ENCODE measurements at places on chromosomes 1 and 21.
A peak's percentile ranks its signal among the peaks of the same experiment; 100 is the strongest.

GRCh38 chr1:84434801-84435549 is 36.7 kb downstream of the DNASE2B start:
- DNase-seq: no peak

DNA sequence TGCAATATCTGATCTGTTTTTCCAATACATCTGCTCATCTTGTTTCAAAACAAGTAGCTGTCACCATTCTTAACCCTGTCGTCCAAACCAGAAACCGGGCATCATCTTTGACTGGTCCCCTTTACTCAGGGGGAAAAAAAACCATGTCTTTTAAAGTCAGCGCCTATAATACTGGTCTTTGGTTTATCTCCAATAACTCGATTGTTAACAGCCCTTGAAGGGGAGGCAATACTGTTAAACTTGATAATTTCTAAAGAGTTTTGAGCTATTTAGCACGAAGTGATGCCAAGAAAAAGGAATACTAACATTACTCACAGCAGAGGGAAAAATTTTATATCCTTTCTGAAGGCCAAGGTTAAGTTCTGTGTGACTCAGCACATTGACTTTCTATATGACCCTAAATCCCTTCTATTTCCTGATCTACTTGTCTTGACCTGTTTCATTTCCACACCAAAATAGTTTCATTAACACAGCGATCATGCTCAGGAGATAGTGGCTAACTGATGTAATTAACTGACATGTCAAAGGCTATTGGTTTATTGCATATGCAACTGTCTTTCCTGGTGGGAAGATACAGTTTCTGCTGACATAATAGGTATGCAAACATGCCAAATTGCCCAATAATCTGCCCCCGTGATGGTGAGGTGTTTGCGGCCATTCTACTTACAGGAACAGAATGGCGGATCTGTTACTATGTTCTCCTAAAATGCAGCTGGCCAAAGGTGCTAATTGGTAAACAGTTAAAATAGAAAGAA is 59.1 kb downstream of the NFIA start:
- peak; percentile 95 for DNase-seq

- no peak for DNase-seq
Observed at GRCh38 chr1:117802531-117803257, 126.7 kb downstream of the GDAP2 start.

GRCh38 chr1:201001962-201002361 is 21.6 kb downstream of the KIF21B start:
- no peak for DNase-seq

- DNase-seq: no peak
Observed at GRCh38 chr1:6271554-6271953, 10.7 kb upstream of the GPR153 start.

- DNase-seq: no peak
Observed at GRCh38 chr1:101005871-101006270, 19.7 kb downstream of the DPH5 start.

DNA sequence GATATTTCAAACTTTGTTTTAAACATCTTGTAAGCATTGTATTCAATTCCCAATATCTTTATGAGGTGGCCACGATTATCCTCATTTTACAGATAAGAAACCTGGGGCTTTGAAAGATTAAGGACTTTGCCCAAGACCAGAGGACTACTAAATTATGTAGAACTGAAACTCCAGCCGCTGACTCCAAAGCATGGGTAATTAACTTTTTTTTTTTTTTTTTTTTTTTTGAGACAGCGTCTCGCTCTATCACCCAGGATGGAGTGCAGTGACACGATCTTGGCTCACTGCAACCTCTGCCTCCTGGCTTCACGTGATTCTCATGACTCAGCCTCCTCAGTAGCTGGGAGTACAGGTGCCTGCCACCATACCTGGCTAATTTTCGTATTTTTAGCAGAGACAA is 68.7 kb downstream of the ALG14 start:
- DNase-seq: no peak

- DNase-seq: no peak
Observed at GRCh38 chr1:43309405-43310025, 8.7 kb downstream of the TIE1 start.

DNA sequence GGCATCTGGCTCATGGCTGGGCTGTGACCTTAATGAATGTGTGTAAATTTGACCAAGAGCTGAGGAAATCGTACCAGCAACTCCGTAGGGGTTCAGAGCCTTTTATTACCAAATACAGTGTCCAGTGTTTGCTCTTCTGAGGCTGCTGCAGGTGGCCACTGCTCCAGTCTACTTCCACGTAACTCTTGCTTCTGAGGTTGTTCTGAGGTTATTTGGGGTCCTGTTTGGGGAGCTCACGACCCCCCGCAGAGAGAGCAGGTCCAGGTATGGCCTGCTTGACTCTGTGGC is 33.6 kb downstream of the MAN1C1 start:
- no peak for DNase-seq

- no peak for DNase-seq
Observed at GRCh38 chr1:28956038-28956464, 41.7 kb downstream of the EPB41 start.

DNA sequence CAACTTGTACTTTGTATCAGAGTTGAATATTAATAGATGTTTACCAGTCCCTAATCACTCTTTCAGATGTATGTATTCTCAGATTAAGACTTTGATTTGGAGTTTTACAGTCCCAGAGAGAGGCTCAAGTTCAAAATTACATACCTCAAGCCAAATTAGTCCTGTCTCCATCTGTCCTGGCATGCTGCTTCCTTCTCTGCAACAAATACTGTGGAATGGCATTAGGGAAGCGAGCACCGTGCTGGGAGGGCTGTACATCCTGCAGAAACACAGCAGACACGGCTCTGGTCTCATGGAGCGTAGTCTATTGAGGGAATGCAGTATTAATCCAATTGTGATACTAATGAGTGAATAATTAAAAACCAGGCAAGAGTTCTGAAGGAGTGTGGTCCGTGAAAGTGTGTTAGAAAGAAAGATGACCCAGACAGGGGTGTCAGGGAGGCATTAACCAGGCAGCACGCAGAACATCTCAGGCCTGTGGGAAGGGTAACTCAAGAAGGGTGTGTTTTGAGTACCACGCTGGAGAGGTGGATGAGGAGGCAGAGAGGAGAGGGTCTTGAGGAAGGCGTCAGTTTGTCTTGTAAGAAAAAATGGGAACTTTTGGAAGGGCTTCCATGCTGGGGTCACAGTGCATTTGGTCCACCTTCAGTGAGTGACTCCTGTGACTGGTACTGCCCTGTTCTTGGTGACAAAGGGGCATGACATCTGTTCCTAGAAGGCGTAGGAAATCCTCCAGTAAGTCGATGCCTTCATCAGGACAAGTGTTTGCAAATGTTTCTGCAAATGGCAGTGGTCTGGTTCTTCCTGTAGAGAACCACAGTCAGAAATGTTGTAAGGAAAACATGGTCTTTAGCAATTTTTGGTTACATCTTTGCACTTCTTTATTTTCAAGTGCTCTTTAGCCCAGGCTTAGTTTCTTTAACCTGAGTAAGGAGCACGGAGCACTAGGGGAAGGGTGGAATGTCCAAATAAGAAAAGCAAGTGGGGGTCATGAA is 1.6 kb downstream of the RAB4A start:
- DNase-seq: no peak

DNA sequence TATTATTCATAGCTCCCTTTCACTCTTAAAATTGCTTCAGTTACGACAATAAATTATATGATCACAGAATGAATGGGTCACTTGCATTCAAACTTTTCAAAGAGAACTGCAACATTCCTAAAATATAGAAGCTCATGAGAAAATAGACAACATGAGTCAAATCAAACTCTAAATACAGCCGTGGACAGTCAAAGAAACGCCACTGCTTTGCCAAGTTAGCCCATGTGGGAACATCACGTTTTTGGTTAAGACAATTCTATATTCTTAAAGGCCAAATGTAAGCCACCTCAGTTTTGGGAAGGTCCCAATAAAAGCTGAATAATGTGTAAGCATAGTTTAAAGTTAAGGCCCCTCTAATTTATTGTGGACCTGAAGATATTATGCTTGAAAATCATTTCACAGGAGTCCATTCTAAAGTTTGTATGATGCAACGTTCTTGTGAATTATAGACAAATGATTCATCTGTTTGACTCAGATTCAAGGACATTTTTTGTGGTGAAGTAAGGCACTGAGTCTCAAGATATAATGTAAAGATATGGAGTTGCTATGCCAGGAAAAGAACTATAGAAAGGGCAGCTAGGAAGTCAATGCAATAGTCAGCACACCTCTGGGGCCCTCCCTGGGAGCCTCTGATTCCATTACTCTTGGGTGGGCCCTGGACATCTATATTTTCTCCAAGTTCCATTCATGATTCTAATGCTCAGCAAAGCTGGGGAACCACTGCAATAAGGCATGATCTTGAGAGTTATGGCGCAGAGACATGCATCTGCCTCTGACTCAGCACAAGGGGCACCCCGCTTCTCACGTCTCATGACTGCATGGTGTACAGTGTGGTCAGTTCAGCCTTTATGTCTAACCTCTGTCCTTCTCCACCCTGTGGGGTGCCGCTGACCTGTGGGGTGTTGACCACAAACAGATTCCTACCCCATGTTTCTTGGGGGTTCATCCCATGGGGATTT is 33.9 kb downstream of the ETS2 start:
- DNase-seq: no peak

DNA sequence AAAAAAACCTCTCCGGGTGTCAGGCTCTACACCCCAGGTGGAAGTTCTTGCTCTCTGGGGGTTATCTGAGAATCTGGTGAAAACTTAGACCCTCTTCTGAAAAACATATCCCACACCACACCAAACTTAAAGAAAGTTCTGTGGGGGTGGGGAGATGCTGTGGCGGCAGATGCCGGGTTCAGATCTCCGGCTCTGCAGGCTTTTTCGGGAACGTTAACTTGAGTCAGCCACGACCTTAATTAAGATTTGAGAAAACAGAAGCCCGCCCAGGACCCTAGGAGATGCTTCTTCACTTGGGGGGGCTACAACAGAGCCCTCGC is 2.3 kb downstream of the RCC2 start:
- DNase-seq: no peak

DNA sequence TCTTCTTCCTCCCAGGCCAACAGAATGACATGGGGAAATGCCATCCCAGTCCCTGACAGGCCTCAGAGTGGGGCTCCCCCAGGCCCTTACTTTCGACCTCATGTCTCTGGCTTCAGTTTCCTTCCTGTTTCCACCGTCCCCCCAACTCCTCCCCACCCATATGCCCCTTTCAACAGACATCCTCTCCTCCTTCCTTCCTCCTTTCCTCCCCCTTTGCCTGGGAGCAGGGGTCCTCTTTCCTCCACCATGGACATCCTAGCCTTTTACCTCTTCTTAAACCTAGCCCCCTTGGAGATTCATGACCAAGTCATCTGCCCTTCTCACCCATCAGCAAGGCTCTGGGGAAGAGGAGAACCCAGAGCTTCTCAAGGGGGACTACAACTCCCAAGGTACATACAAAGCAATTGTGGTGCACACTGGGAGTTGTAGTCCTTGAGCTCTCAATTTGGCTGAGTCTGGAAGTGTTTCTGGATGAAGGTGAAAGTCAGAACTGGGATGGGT is 4.0 kb downstream of the ZBTB7B start:
- no peak for DNase-seq

- DNase-seq: no peak
Observed at GRCh38 chr1:33369764-33370163, 48.9 kb upstream of the A3GALT2 start.

- DNase-seq: no peak
Observed at GRCh38 chr21:21196087-21196486, 197.9 kb downstream of the NCAM2 start.

DNA sequence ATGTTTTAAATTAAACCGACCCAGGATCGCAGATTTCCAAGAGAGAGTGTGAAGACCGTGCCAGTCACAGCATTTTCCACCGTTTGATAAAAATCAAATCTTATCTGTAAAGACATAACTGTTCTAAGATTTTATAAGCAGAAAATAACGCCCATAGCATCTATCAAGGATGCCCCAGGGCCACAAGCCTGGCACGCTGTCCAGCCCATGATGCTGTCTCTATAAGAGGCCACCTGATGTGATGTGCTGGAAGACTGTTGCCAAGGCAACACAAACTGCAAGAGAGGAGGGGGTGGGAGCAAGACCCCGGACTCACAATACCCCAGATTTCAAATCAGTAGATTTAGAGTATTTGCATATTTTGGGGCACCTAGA is 116.5 kb downstream of the DSCAM start:
- DNase-seq: no peak

DNA sequence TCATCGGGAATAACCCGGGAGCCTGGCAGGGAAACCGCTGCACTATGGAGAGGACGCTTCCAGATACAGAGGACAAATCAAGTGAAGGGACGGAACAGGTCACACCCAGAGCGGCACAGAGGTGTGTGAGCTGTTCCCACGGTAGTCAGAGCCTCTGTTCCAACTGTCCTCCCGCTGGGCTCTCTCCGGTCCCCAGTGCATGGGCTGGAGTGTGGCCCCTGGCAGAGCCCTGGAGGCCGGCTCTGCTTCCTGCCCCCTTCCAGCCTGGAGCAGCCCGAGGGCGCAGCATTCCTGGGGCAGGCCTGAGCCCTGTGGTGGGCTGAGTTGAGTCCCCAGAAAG is 11.9 kb upstream of the ZBTB21 start:
- DNase-seq: no peak

DNA sequence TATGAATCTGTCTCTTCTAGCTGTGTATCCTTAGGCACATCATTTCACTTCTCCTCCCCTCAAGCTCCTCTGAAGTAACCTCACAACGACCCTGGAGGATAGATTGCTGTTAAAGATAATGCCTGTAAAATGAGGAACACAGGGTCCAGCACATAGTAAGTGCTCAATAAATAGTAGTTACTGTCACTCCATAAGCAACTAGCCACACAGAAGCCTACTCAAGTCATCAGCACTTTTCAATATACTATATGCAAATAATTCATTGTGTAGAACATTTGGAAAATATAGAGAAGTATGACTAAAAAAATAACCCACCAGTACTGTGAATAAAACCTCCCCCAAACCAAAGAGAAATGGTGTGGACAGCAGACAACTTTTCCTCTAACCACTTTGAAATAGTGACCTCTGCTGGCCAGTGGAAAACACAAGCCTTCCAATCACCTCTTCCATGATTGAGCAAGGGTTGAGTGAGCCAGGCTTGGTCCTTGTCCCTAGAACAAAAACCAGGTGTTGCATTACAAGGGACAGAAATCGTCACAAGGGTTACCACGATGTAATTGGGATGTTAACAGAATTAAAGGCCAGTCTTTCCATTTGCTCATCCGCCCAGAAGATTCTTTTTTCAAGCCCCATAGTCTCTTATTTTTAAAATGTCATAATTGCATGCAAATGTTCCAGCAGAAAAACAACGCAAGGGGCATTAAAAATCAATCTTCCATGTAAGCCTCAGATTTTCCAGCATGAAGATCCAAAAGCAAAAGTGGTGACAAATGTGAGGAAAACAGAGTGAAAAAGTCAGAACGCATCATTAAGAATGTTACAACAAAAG is 15.7 kb upstream of the GLIS1 start:
- no peak for DNase-seq
